Right atrium auricular region (tissue), 2 donors: ENCODE measurements at places on chromosomes 5 and 9. TPM values are rescaled to one million over a fixed set of nuclear protein-coding genes. Genes with fewer than 3 reads are reported as not detected.

The SLC34A3 gene
- not detected for total RNA-seq

The OGN gene
- total RNA-seq, result 15.5 TPM

The ADAMTSL2 gene
- total RNA-seq, result 27.7 TPM

The TRAF1 gene
- 3.0 TPM for total RNA-seq

The ADGRD2 gene
- not detected for total RNA-seq

The MAMDC2 gene
- 32.5 TPM for total RNA-seq

The TLE1 gene
- total RNA-seq, result 42.8 TPM

The CDK5RAP2 gene
- 36.7 TPM for total RNA-seq

The REXO4 gene
- 13.4 TPM for total RNA-seq

The ANKRD18B gene
- total RNA-seq, result not detected

The GPR21 gene
- total RNA-seq, result 1.4 TPM

The TNFSF15 gene
- total RNA-seq, result 0.16 TPM

The CDH6 gene
- total RNA-seq, result 1.1 TPM

The MYMK gene
- not detected for total RNA-seq

The CLPTM1L gene
- 56.6 TPM for total RNA-seq

The DRD1 gene
- total RNA-seq, result not detected

The IL13 gene
- total RNA-seq, result not detected

The CCNO gene
- 0.28 TPM for total RNA-seq

The ZDHHC11B gene
- 4.0 TPM for total RNA-seq

The CSF1R gene
- 11.2 TPM for total RNA-seq

The PPP3R2 gene
- not detected for total RNA-seq
